ENCODE measurements at places on chromosomes 2 and 18.

GRCh38 chr2:12430407-12431133 is 286.2 kb upstream of the TRIB2 start:
- no peak for DNase-seq

- DNase-seq, result no peak
Observed at GRCh38 chr2:209662021-209662420, 109.6 kb upstream of the UNC80 start.

DNA sequence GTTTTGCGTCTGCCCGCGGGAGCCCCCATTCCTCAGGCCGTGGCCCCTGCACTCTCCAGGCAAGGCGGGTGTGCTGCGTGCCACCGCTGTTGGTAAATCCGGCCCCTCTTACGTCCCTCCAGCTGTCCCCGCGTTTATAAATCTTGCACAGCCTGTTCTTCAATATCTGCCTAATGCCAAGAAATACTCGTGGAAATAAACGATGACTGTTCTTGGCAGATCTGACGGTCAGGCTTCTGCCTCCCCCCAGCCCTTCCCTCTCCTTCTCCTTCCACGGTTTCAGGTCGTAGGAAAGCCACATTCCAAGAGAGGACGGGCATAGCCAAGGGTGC is 20.5 kb downstream of the ODC1 start:
- no peak for DNase-seq

- no peak for DNase-seq
Observed at GRCh38 chr2:16629770-16630169, 35.9 kb downstream of the CYRIA start.

DNA sequence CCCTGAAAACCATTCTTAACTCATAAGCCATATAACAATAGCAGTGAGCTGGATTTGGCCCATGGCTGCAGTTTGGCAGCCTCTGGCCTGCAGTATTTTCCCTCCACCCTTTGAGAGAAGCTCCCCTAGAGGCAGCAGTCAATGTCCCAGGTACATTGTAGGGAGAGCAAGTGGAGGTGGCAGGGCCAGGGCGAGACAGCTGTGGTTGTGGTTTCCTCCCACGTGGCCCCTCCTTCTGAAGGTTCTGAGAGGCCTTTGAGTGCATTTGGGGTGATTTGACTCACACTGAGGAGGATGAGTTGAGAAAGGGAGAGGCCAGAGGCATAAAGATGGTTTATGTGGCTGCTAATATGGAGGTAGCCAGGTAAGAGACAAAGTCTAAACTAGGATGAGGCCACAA is 45.5 kb upstream of the LDAH start:
- DNase-seq, result no peak

DNA sequence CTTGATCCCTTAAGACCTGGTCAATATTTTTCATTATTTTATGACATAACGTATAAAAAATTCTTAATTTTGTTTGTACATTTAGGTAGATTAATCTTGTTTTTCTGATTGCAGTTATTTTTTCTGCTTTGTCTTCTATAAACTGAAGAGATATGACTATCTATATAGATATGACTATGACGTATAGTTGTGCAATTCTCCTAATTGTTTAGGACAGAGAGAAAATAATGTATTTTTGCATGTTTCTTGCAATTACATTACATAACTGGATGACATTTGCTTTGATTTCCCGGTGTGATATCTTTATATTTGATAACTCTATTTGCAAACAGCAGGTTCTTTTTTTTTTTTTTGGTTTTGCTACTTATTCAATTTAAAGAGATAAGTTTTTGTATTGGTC is 310.2 kb upstream of the REG3G start:
- DNase-seq, result no peak

DNA sequence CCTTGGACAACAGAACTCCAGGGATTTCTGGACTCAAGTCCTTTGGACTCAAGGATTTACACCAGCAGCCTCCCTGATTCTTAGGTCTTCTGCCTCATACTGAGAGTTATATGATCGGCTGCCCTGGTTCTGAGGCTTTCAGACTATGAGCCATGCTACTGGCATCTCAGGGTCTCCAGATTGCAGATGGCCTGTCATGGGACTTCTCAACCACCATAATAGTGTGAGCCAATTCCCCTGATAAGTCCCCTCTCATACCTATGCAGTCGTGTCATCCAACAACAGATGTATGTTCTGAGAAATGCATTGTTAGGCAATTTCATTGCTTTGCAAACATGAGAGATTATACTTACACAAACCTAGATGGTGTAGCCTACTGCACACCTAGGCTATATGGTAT is 61.4 kb upstream of the MSTN start:
- DNase-seq, result no peak

DNA sequence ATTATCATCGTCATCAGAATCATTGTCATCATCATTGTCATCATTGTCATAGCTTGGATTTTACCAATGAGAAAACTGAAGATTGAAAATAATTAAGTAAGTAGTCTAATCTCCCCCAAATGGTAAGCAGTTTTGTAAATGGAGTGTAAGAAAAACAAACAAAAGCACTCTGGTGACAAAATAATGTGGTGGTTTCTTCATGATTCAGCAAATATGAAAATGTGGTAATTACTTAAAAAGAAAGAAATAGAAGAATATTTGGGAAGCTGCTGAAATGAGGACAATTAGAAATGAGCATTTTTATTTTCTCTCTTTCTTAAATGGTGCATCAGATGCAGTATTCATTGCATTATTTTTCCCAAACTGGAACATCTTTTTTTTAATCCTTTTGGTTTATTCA is 514.4 kb downstream of the DCDC2C start:
- no peak for DNase-seq

GRCh38 chr2:119485336-119486110 is 38.8 kb downstream of the SCTR start:
- no peak for DNase-seq

- no peak for DNase-seq
Observed at GRCh38 chr18:76837071-76837470, 14.7 kb downstream of the ZNF236 start.

GRCh38 chr18:52822160-52822559 is 482.2 kb downstream of the DCC start:
- no peak for DNase-seq

DNA sequence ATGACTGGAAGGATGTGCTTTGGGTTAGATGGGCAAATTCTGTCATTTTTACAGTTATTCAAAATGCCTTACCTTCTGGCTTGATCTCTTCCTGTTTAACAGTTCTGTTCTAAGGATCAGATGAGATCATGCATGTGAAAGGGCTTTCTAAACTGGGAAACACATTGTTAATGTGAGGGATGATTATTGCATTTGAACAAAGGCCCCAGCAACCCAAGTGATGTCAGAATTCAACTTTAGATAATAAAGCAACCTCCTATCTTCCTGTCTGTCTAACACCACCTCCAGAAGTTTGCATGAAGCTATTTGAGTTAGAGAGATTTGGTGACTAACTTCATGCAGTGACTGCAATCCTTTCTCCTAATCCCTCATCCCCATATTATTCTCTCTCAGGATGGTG is 77.8 kb upstream of the B3GNT2 start:
- no peak for DNase-seq

DNA sequence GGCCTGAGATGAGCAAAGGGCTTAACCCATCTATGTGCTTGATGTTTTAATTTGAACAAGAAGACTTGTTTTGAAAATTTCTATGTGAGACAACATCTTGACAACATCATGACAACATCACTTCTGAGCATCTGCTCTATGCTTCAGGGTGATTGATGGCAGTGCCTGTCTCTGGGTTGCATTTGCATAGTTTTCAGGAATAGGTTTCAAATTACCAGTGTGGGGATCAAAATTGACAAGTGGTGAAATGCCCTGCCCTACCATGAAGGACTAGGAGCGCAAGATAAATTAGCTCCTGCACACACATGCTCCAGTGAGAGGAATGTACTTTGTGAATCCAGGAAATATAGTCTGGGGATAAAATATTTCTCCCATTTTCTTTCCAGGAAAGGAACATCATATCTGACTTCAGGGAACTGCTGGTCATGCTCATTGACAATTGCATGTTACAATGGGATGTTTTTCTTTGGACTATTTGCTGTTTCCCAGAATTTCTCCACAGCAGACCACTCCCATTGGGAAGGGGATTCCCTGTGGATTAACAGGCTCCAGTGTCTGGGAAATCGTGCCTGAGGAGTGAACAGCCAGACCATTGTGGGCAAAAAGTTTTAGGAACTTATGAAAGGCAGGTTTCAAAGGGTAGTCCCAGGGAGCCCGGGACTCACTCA is 45.3 kb upstream of the IL1R2 start:
- no peak for DNase-seq

- no peak for DNase-seq
Observed at GRCh38 chr2:173076581-173077345, 1.1 kb downstream of the MAP3K20 start.

GRCh38 chr2:101792208-101792607 is 94.7 kb downstream of the MAP4K4 start:
- DNase-seq, result no peak

DNA sequence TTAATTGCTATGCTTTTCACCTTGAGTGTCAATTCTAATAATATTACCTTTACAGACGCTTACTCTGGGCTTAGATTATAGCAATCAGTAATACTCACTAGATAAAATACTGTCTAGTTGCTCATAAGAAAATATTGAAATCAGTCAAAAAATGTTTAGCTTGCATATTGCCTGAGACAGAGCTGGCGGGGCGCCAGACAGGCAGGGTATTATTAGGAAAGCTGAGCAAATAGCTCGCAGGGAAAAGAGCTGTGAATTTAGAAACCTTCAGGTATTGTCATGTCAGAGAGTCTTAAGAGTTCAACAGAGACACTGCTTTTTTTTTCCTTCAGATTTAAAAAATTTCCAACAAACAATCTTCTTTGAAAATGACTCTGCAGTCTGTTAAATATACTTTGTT is 118.4 kb downstream of the MEIS1 start:
- DNase-seq, result no peak

DNA sequence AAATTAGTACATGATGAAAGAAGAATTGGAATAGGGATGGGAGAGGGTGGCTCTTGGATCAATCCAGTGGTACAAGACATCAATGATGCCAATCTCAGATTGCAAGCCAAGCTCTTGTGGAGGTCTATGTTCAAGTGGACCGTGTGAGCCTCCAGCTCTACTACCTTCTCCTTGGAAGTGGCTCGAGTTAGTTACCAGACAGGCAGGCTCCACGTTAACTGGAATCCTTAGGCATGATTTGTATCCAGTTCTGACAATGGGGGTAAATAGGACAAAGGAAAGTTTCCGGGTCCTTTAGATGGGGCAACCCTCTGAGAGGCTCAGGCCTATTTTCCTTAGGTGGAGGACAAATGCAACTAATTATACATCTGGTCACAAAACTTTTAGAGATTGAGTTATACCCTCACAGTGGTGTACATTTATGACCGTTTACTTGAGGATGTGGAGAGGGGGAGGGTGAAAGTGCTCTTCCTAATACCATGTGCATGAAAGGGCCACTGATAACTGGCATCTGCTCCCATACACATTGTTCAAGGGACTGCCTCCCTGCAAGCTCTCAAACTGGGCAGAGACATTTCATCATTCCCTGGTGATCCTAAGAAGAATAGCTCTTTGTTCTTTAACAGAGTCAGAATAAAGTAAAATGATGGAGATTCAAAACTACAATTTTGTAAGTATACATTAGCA is 180.2 kb downstream of the SOCS6 start:
- DNase-seq, result no peak

- DNase-seq, result no peak
Observed at GRCh38 chr18:6610466-6610865, 119.0 kb upstream of the ARHGAP28 start.

DNA sequence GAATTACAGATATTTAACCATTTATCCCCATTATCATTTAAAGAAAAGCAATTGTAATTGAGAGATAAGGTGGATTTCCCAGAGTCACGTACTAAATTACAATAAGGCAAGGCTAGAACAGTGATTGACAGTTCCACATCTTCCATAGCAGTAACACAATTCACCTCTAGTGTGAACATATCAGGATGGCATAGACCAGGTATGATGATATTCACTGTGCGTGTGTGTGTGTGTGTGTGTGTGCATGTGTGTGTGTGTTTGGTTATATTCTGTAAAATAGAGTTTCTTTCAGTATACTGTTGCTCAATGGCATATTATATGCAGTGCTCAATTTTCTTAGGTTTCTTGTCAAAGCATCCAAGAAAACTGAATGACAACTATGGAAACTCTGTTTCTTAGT is 1.7 kb downstream of the SCN2A start:
- DNase-seq, result no peak

DNA sequence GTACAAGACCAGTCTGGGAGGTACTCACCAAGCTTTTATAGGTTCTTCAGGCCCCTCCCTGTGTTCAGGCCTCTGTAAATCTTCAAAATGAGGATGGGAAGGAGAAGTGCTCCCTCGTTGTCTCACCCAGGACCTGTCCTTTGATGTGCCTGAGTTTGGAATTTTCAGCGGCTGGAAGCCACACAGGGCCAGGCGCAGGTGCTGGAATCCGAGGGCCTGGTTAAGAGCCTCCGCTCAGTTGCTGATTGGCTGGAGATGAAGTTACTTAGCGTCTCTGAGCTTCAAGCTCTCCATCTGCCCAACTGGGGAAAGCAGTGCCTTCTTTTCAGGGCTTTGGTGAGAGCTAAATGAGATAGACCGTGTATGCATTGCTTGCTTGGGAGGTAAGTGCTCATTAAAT is 30.0 kb downstream of the HJURP start:
- no peak for DNase-seq

- DNase-seq, result no peak
Observed at GRCh38 chr2:126655051-126655450, 907 bp upstream of the GYPC start.
